ENCODE measurements at places on chromosomes 13 and 19.
A peak's percentile ranks its signal among the peaks of the same experiment; 100 is the strongest.

DNA sequence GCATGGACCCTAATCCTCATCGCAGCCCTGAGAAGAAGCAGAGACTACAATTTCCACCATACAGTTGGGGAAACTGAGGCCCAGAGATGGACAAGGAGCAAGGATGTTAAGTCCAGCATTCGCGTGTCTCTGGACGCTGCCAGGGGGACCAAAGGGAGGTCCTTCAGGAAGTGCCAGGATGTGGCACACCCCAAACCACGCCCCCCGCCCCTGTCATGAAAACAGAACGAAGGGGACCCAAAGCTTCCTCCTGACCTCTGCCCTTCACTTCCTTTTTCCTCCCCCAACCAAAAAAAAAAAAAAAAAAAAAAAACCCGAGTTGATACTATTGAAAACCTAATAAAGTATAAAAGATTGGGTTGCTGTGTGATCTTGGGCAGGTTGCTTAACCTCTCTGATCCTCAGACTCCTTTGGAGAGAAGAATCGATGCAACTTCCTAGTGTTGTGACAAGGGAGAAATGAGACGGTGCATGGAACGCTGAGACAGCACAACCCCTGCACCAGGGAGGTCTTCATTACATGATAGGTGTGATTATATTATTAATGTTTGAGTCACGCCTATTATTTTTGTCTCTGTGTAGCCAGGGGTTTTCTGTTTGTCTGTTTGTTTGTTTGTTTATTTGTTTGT, 2.7 kb upstream of the ZBTB7A start:
- no peak for DNase-seq

DNA sequence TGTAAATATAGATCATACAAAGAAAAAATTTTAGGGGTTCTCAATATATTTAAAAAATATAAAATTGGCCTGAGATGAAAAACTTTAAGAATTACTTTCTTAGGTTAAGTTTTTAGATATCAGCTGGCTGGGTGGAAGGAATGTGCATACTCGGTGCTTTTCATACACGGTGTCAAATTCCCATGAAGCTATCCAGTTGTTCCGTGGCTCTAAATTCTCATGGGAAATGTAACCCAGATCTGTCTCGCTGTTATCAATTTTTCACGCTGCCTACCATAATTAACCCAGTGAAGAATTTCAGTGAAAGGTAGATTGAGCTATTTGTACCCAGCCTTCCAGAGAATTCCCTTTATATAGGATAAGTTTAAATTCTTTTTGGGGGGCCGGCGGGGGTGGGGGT, 11.6 kb upstream of the ZNF835 start:
- DNase-seq, result no peak

DNA sequence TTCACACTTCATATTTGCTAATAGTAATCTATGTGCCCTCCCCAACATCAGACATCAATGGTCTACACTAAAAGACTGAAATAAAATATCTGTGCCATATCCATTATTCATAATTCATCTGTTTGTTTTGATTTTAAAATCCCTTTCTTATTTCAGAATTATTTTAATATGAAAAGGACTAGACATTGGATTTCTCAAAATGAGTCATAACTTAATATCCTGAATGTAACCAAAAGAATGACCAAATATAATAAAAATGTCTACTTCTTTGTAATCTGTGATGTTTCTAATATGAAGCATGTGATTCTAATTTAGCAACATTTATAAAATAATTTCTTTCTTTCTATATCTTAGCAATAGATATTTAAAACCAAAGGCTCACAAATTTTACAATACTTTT, 64.9 kb downstream of the MZT1 start:
- DNase-seq, result peak; percentile 1

DNA sequence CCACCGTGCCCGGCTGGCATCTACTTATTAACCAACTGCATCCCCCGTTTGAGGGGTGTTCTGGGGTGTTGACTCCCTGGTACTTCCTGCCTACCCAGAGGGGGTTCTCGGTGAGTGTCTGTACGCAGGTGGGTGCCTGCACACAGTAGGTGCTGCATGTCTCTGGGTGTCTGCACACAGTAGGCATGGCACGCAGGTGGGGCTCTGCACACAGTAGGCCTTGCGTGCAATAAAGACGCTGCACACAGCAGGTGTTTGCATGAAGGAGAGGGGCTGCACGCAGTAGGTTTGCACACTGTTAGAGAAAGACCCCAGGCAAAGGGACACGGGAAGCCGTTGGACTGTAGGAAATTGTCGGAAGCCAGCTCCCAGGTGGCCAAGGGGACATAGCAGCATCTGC, 11.2 kb downstream of the GADD45B start:
- DNase-seq, result no peak

- no peak for DNase-seq
Measured at GRCh38 chr13:40096357-40096901, 441.0 kb downstream of the COG6 start.

- DNase-seq, result peak; percentile 78
Measured at GRCh38 chr13:109784590-109785140, 1.7 kb downstream of the IRS2 start.

DNA sequence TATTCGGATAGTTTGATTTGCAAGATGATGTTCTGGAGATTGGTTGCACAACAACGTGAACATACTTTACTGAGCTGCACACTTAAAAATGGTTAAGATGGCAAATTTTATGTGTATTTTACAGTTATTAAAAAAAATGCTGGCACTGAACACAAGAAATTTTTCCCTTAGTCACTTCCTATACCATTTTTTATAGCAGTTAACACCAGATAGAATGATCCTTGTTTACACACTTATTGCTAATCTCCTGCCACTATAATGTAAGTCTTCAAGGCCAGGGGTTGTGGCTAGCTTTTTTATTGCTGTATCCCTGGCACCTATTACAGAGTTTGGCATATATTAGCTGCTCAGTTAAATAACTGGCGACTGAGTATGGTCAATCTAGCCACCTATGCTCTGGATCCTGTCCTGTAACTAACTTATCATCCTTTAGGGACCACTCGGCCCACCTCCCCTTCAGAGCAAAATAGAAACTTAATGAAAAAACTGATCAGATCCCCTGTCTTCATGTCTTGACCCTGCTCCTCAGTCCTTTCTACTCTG, 2.0 kb upstream of the EBPL start:
- DNase-seq, result peak; percentile 59

GRCh38 chr13:46605825-46606554, 53.0 kb downstream of the LRCH1 start:
- DNase-seq, result no peak

GRCh38 chr13:109547942-109548341, 238.4 kb downstream of the IRS2 start:
- no peak for DNase-seq

- no peak for DNase-seq
Measured at GRCh38 chr13:73248154-73248553, 189.3 kb downstream of the KLF5 start.

DNA sequence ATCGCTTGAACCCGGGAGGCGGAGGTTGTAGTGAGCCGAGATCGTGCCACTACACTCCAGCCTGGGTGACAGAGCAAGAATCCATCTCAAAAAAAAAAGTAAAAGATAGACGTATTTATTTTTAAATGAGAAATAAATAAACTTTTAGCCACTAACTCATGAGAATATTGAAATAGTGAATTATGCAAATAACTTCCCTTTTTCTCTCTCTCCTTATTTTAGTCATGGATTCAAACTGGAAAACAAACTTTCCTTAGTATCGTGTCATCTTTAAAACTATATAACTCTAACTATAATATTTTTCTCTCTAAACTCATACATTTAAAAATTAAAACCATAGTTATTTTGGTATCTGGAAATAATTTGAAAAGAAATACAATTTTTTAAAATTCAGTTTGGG, 96.1 kb downstream of the FRY start:
- DNase-seq, result no peak

DNA sequence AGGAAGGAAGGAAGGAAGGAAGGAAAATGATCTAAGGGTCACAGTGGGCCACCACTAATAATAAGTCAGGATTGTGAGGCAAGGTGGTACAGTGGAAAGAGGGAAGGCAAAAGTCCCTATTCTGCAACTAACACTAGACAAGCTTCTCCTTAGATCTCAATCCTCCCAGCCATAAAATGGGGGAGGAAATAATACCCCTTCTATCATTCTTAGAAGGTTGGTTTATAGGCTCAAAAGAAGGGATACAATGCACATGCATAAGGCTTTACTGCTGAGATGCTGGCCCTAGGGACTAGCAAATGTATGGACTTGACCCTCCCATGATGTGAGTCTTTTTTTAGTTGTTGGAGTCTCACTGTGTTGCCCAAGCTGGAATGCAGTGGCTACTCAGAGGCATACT, 167.7 kb upstream of the ZNF507 start:
- DNase-seq, result no peak

GRCh38 chr13:37113534-37113933, 8.1 kb upstream of the CSNK1A1L start:
- no peak for DNase-seq

DNA sequence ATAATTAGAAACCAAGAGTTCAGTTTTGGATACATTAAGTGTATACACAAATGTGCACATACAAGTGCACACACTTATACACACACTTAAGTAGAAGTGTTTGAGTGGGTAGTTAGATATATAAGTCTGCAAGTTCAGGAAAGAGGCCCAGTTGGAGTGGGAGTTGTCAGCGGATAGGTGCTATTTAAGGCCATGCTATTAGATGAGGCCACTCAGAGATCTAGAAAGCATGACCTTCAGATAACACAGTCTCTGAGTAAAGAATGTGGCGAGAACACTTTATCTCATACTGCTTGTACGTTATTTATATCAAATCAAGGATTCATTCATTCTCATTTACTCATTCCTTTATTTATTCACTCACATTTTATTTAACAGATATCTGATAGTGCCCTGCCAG, 206.2 kb downstream of the POSTN start:
- DNase-seq, result no peak

- no peak for DNase-seq
Measured at GRCh38 chr19:3632739-3633558, 6.4 kb upstream of the CACTIN start.

DNA sequence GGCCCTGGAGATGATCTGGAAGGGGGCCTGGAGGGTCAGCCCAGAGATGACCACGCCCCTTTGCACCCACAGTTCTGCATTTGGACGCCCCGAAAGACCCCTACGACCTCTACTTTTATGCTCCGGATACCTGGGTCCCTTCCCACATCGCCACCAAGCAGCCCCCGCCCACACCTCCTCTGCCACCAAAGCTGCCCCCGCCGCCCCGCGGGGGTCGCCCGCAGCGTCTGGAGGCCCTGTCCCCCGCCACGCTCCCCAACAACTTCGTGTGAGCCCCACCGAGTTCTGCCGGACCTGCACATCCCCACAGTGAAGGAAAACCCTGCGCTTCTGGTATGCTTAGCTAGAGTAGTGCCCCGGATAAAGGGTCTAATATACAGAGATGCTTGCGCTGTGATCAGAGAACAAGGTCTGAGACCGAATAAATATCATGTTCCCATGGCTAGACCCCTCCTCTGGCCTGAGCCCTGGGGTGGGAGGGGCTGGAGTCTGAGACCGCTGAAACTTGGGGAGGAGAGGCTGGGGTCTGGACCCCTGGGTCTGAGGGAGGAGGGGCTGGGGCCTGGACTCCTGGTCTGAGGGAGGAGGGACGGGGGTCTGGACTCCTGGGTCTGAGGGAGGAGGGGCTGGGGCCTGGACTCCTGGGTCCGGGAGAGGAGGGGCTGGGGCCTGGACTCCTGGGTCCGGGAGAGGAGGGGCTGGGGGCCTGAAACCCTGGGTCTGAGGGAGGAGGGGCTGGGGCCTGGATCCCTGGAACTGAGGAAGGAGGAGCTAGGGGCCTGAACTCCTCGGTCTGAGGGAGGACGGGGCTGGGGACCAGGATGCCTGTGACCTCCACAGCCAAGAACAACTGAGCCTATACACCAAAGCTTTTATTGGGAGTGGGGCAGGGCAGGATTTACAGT, 3.6 kb downstream of the GFY start:
- DNase-seq, result no peak

- DNase-seq, result peak; percentile 56
Measured at GRCh38 chr13:46492946-46493345, 60.0 kb upstream of the LRCH1 start.

DNA sequence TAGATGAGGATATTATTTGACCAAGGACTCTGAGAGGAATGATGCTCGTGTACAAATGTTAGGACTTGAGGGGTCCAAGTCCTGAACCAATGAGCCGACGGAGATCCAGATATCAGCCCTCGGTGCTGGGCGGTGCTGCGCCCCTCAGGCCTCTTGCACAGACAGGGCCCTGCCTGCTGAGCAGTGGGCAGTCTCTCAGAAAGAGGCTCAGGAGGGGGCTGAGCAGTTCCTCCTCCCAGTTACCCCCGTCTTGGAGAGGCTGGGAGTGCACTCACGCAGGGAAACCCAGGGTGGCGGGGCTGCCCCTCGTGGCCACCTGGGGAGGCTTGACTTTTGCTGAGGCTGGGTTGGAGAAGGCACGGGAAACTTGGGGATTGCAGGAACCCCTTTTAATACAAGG, 18.4 kb downstream of the TEX29 start:
- no peak for DNase-seq

DNA sequence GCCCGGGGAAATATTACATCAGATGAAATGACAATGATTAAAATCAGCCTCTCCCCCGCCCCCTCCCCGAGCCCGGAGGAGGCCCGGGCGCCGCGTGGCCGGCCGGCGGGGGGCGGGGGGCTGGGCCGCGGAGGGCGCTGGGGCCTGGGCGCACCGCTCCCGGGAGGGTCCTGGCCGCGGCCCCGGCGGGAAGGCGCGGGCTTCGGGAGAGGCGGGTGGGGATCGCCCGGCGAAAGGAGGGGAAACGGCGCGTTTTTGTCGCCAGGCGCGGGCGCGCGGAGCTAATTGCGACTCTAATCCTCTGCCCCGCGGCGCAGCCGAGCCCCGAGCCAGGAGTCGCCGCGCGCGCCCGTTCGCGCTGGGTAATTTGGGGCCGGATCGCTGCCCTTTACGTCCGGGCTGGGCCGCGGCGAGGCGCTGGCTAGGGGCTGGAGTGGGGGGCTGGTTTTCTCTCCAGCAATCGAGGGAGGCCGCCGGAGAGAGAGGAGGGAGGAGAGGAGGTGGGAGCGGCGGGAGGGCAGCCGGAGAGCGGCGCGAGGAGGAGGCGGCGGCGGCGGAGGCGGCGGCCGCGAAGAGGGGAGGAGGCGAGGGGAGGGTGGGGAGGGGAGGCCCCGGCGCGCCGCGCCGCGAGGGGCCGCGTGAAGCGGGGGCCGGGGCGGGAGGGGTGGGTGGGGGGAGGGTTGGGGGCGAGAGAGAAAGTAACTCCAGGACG, at the start of gene KCTD15:
Gene KCTD15 (plus strand): TSS at position 707 of the 712 bp plus-strand sequence. CDS start 3,585 bp downstream, outside the sequence.
- peak; percentile 74 for DNase-seq

GRCh38 chr13:96011291-96011872, 41.8 kb downstream of the UGGT2 start:
- peak; percentile 70 for DNase-seq

DNA sequence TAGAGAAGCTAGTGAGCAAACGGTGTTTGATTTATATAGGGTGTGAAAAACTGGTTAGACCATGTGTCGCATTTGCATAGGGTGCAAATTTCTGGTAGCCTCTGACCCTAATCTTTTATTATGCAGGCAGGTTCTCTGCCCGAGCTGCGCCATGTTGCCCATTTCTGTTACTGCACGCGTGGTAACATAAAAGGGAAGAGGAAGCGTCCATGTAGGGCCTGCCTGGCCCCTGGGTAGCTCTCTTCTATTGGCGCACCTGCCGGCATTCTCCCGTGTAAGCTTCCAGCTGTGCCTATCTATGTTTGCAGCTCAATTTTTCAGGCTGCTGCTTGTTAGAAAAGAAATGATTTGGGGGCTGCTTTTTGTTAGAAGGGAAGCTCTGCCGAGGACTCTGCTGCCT, 14.0 kb upstream of the CD70 start:
- no peak for DNase-seq

Measured in fibroblast of skin of right biceps (primary cell).